ENCODE measurements at places on chromosomes 16 and 17.

- DNase-seq, result no peak
Observed at GRCh38 chr17:76948301-76948700, 80.1 kb downstream of the MGAT5B start.

DNA sequence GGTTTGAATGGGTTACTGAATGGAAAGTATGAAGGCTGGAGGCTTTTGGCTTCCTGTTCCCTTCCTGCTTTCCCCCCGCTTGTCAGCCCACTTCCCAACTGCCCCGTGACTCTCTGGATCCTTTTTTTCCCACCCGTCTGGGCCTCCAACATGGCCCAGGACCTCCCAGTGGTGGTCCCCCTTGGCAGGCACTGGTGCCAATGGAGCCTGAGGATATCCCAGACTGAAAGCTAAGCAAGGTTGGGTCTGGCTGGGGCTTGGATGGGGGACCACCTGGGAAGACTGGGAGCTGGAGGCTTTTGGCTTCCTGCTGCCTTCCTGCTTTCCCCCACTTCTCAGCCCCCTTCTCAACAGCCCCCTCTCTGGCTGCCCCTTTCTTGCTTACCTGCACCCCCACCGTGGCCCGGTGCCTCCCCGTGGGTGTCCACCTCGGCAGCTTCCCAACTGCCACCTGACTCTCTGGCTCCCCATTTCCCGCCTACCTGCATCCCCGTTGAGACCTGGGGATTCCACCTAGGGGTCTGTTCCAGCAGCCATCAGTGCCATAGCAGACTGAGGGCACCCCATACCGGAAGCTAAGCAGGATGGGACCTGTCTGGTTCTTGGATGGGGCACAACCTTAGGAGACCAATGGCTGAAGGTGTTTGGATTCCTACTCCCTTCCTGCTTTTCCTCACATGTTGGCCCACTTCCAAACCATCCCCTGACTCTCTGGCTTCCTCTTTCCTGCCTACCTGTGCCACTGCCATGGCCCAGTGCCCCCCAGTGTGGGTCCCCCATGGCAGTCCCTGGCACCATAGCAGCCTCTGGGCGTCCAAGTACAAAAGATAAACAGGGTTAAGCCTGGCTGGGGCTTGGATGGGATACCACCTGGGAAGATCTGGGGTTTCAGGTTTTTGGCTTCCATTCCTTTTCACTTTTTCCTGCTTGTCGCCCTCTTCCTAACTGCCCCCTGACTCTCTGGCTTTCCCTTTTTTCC lies 2295.3 kb downstream of the TP53TG3F start:
- DNase-seq, result no peak

DNA sequence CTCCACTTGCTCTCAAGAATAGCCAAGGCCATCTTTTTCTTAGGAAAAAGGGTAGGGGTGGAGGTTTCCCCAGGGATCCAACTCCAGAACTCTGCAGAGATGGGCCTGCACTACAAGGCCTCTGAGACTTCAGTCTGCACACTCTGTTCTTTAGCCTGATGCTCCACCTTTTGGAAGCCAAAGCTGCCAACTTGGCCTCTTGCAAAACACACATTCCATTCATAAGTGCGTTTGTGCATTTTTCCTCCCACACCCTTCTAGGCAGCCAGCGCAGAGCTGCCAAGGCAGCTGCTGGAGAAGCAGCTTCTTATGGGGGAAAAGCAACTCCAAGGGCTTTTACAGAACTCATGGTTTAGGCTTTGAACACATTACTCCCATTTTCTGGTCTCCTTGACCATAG lies 45.3 kb downstream of the REXO5 start:
- no peak for DNase-seq

GRCh38 chr16:75262800-75263127 lies 11.3 kb upstream of the BCAR1 start:
- DNase-seq, result no peak

- DNase-seq, result no peak
Observed at GRCh38 chr16:13983625-13984024, 63.7 kb downstream of the ERCC4 start.

- no peak for DNase-seq
Observed at GRCh38 chr17:44599298-44600175, 42.3 kb downstream of the FZD2 start.

GRCh38 chr17:82435601-82436583 lies 14.7 kb downstream of the CYBC1 start:
- no peak for DNase-seq

DNA sequence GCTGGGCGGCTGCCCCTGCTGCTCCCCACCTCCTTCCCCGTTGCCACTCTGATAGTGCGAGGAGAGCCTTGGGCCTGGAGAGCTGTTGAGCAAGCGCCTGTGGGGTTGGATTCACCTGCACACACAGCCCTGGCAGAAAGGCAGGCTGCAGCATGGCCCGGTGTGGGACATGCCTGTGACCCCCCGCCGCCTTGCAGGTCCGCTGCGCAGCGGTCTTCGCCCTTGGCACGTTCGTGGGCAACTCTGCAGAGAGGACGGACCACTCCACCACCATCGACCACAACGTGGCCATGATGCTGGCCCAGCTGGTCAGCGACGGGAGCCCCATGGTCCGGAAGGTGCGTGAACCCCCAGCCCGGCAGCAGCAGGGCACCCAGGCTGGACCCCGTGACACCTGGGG lies 106.8 kb upstream of the CHMP6 start:
- DNase-seq, result no peak

DNA sequence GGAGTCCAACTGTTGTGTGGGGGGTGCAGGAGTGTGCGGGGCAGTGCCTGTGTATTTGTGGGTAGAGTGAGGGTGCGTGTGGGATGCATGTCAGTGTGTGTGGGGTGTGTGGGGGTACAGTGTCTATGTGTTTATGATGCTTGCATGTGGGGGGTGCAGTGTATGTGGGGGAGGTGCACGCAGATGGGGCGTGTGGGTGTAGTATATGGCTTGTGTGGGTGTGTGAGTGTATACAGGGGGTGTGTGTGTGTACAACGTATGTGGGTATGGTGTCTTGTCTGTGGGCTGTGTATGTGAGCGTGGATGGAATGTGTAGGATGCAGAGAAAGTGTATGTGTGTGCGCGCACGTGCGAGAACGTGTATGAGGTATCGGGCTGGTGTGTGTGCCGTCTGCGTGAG lies 160.4 kb downstream of the ZFHX3 start:
- DNase-seq, result no peak

DNA sequence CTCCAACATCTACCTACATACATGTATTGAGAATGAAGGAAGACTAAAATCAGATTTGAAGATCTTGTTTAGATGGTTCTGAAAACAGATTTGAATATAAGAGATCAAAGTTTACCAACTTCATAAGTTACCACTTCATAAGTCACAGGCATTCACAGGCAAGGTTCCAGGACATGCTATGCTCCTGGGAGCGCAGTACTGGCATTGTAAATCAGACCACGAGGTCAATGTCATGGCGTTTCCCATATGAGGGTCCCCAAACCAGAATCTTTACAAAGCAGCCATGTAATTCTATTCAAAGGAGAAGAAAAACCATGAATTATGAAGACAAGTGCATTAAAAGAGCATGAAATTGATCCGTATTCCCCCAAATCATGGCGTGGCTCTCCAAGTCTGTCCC lies 3.0 kb downstream of the CDH11 start:
- no peak for DNase-seq

GRCh38 chr17:19652595-19652994 lies 4.0 kb downstream of the ALDH3A2 start:
- DNase-seq, result no peak

- DNase-seq, result no peak
Observed at GRCh38 chr16:55257966-55258613, 65.9 kb upstream of the IRX6 start.

DNA sequence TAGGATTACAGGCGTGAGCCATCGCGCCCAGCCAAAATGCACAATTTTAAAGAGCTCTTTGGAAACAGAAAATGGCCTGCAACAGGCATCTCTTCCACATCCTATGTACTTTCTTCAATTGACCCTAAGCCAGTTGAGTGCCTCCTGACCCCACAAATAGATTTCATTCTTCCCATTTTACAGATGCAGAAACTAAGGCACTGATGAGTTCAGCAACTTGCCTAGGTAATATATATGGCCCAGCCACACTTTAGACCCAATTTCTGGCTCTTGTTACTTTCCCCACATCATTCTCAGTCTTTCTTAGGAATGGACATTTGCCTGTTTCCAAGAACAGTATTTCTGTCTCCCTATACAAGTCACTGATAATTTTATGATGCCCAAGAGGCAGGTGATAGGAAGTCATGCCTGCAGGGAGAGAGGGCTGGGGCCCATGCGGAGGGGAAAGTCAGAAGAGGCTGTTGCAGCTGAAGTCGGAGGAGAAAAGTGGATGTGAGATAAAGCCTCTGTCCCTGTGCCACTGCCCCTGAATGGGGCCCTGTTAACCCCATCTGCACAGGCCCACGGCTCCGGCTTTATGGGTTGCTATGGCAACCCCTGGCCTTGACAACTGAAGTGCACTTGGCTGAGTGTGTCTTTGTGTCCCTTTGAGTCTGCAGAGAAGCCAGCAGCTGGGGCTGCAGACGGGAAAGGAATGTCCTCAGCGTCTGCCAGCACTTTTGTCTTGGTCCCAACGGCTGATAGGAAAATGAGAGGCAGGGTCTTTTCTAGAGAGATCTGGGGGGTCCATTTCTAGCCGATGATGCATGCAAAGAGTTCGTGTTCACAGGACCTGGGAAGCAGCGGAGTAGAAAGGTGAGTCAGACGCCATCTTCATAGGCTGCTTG lies 45.9 kb downstream of the ABAT start:
- DNase-seq, result no peak

DNA sequence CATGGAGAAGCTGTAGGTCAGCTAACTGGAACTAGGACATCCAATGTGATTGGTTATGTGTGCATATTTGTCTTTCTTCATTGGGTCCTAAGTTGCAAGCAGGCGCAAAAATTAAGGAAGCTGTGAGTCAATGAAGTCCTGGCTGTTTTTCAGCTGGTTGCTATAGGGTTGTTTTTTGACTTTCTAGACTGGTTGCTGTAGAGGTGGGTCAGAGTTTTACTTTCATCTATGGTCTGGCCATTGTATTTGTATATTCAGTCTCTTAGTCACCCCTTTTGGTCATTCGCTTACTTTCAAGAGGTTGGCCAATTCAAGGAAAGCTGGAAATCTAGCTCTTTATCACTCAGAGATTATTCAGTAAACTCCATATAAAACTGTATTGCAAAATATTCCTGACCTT lies 62.0 kb upstream of the AMZ2 start:
- DNase-seq, result no peak

DNA sequence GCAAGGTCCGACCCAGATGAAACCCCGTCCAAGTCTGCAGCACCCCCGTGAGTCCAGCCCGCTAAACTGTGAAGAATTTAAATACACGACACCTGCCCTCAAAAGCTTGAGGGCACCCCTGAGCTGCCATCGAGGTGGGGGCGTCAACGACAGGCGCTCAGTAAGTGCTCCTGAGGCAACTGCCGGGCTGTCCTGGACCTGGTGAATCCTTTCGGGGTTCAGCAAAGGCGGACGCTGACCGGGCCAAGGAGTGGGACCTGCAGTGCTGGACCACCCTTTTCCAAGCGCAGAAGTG lies 512 bp upstream of the ENDOV start:
- DNase-seq, result no peak

- no peak for DNase-seq
Observed at GRCh38 chr17:32277284-32277683, 11.7 kb downstream of the RHBDL3 start.

DNA sequence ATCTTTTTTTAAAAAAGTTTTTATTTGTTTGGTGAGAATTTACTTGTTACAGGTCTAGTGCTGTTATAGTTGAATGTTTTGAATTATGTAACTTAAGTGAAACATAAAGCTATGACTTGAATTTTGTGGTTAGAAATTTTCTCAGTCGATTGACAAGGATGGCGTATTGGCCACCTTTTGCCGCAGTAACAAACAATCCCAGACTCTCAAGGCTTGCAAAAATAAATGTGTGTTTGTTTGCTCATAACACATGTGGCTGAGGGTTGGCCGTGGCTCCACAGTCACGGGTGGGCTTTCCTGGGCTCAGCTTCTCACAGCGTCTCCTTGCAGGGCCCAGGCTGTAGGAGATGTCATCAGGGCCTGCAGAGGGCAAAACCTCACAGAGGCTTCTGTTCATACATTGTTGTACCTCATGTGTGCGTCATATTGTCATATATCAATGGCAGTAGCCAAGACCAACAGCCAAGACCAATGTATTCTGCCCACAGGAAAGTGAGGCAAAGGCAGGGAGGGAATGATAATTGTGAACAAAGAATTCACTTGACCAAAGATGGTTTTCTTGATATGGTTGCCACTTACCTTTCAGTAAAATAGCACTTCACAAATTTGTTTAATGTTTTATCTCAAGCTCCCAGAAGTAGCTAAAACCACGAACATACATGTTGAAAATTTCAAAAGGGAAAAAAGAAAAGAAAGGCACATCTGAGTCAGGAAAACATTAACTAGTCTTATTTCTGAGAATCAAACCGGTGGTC lies 93.5 kb downstream of the WWOX start:
- DNase-seq, result no peak

GRCh38 chr17:35245196-35245486 lies 2.3 kb downstream of the SLFN5 start:
- no peak for DNase-seq

DNA sequence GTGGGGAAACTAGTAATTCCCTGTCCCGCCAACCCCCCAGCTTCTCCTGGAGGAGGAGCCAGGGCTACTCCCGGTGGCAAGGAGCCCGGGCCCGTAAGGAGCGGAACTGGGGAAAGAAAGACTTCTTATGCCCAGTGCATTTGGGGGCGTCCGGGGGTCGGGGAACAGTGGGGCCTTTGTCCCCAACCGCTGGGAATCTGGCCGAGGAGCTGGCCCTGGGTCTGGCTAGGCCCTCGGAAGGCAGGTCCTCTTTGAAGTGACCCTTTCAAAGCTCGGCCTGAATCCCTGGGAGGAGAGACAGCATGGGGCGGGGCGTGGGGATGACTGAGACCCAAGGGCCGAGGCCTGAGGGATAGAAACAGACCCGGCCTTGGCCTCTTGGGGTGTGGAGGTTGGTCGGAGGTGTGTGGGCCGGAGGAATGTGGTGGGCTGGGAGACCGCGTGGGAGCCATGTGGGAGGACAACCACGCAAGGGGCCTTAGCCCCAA lies 6.0 kb downstream of the ARHGAP23 start:
- no peak for DNase-seq

GRCh38 chr17:66975614-66976378 lies 11.3 kb downstream of the CACNG4 start:
- DNase-seq, result no peak

- peak; percentile 78 for DNase-seq
Observed at GRCh38 chr17:34998205-34998604, 17.9 kb downstream of the LIG3 start.

DNA sequence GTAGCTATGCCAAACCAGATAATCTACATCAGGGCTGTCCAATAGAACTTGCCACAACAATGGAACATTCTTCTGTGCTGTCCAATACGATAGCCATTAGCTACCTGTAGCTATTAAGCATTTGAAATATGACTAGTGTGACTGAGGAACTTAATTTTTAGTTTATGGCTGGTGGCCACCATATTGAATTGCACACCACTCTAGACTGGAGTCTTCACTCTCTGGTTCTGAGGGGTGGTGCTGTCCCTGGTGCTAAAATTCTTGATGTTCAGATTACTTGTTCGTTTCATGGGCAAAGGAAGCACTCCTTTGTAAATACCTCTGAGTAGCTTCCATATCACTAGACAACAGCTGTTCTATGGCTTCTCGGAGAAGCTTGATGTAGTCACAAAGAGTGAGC lies 296.6 kb downstream of the NPIPA8 start:
- no peak for DNase-seq
